Activated naive CD4-positive, alpha-beta T cell treated with anti-CD3 and anti-CD28 coated beads, Interleukin-2, amount 10 ng/mL, durations not matched to agents 5 hours and 36 hours (primary cell): ENCODE measurements at places on chromosomes 3 and 15. TPM values are rescaled to one million over a fixed set of nuclear protein-coding genes. Genes with fewer than 3 reads are reported as not detected.

NRROS gene
- total RNA-seq: 31.8 TPM

LCMT2 gene
- total RNA-seq: 10.5 TPM

SLC24A5 gene
- total RNA-seq: not detected

CCDC33 gene
- not detected for total RNA-seq

SETD2 gene
- total RNA-seq: 45.5 TPM

FBXL2 gene
- not detected for total RNA-seq

SEMA3G gene
- total RNA-seq: not detected

WDR93 gene
- total RNA-seq: not detected

TMC3 gene
- total RNA-seq: not detected

AADACL2 gene
- total RNA-seq: not detected

IL1RAP gene
- total RNA-seq: 8.8 TPM

PGBD4 gene
- 3.1 TPM for total RNA-seq

ARHGEF26 gene
- total RNA-seq: 0.10 TPM

ZNF620 gene
- total RNA-seq: 3.7 TPM

TRNT1 gene
- 31.6 TPM for total RNA-seq

GATM gene
- 0.36 TPM for total RNA-seq

CAMKV gene
- total RNA-seq: not detected

GRAMD2A gene
- total RNA-seq: not detected

THPO gene
- total RNA-seq: not detected

MLF1 gene
- total RNA-seq: 0.58 TPM

GOLGA6B gene
- not detected for total RNA-seq

PROK2 gene
- not detected for total RNA-seq

TMEM45A gene
- 0.45 TPM for total RNA-seq

SKOR1 gene
- 0.30 TPM for total RNA-seq

GOLGA6D gene
- total RNA-seq: not detected

ADCY5 gene
- not detected for total RNA-seq

SUSD5 gene
- total RNA-seq: not detected

RASGRF1 gene
- total RNA-seq: not detected

RASL12 gene
- not detected for total RNA-seq

WDR49 gene
- 0.24 TPM for total RNA-seq

CLDN18 gene
- total RNA-seq: not detected

UBR1 gene
- total RNA-seq: 41.4 TPM

FSTL1 gene
- total RNA-seq: 0.23 TPM

TGM5 gene
- total RNA-seq: not detected

SPATA12 gene
- total RNA-seq: not detected

CLDN16 gene
- not detected for total RNA-seq

CADPS gene
- total RNA-seq: not detected

ZNF860 gene
- total RNA-seq: not detected

SLC38A3 gene
- total RNA-seq: not detected

EIF2B5 gene
- total RNA-seq: 51.4 TPM

RLBP1 gene
- not detected for total RNA-seq

TMEM108 gene
- not detected for total RNA-seq

HACD2 gene
- total RNA-seq: 24.4 TPM
